Stimulated activated CD4-positive, alpha-beta T cell treated with anti-CD3 and anti-CD28 coated beads, Interleukin-1b, Interleukin-23, amount 100 ng/mL, for 1 hour (primary cell): ENCODE measurements at places on chromosomes 5 and 9.

DNA sequence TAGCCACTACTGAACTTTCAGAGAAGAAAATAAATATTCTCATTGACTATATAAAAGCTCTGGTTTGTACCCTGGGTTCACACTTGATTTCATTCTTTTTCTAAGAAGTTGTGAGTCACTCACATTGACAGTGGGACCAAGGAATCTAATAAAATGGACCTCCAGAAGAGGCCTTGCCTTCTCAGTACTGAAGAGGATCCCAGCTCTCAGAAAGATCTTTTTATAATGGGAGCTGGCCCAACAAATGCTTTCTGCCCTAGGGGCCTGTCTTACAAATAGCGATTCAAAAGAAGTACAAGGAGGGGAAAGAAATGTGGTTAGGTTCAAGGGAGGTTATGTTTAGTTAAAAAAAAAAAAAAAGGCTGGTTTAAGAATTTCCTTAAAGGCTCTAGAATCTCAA is 237.9 kb downstream of the ISL1 start:
- no peak for DNase-seq

DNA sequence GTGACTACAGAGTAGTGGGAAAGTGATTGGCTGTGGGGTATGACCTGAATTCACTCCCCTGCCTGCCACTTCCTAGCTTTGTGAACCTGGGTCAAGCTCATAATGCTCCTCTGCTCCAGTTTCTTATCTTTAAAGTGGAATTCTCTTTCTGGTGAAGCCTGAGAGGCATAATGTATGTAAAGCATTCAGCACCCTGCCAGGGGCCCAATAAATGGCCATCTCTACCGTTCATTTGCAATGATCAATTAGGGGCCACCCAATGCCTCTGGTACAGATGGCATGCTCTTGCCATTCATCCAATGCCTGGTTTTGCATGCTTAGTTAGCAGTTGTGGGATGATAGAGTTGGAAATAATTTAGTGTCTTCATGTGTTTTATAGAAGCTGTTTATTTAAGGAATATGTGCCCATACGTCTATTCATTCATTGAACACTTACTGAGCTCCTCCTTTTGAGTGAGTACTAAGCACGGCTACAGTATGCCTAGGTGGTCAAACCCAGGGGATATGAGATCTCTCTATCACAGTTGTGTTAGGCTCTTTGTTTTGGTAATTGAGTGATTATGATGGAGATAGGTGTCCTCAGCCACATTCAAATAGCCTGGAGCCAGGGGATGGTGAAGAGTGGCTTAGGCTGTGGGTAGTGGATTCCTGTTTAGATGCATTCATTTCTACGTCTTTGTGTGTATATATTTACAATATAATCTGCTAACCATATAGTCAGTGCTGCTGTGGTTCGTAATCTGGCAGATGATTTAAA is 15.3 kb downstream of the ZNF462 start:
- DNase-seq = no peak

DNA sequence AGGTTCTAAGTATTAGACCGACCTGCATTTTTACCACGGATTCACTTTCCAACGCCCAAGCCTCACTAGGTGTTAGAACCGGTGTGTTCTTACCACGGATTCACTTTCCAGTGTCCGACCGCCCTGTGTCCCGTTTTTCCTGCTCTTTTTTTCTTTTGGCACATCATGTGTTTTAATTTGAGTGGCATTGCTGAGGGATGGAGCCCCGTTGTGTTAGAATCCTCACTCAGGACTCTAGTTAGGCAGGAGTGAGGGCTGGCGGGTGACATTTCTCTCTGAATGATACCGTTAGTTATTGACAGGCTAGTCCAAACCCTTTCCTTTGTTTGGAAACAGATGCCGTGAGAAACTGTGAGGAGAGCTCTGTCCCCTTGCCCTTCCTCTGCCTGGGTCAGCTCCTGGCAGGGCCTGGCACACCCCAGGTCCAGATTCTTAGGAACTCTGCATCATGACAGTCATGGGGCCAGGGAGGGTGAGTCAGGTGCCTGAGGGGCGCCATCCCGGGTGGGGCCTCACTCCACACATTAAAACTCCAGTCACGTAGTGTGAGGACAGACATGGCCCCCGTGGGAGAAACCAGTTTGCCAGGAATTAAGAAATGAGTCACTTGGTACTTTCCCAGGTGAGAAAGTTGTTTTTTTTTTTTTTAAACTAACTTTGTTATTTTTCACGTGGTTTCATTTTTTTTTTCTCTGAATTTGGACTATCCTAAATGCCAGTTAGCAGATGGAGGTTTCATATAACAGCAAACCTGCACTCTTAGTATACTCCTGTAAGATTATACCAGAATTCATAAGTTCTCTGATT is 15.8 kb downstream of the EXOC3 start:
- no peak for DNase-seq

GRCh38 chr5:90967443-90967842 is 408.8 kb downstream of the ADGRV1 start:
- no peak for DNase-seq

- DNase-seq = no peak
Measured at GRCh38 chr5:32043105-32043504, 131.0 kb downstream of the GOLPH3 start.

GRCh38 chr5:6607559-6607936 is 25.3 kb downstream of the NSUN2 start:
- no peak for DNase-seq

DNA sequence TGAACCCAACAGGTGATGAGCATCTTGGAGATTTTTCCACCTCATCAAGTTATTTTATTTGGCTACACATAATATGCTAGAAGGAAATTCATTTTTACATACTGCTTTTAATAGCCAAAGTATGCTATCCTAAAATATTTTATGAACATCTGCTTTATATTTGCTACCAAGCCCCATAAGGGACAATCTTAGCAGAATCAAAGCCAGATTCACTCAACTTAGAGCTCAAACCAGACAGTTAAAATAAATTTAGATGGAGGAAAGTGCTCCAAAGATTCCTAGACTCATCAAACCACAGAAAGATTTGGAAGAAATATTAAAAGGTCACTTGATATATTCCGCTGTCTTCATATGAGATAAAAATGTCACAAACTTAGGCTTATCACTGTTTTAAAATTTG is 637.1 kb upstream of the CCNG1 start:
- DNase-seq = no peak

- no peak for DNase-seq
Measured at GRCh38 chr5:140131967-140132409, 6.3 kb downstream of the IGIP start.
